ENCODE measurements at places on chromosomes 11 and 22. TPM values are rescaled to one million over a fixed set of nuclear protein-coding genes. Genes with fewer than 3 reads are reported as not detected.

GRCh38 chr11:14882196-14882595, 9.8 kb downstream of the CYP2R1 start:
- DNase-seq = no peak

The FAT3 gene
- total RNA-seq = 1.2 TPM

GRCh38 chr22:41525450-41526225, 18.6 kb downstream of the POLR3H start:
- no peak for DNase-seq

- DNase-seq = no peak
Measured at GRCh38 chr22:31626427-31627150, 35.4 kb downstream of the PISD start.

The NRGN gene
- 21.2 TPM for total RNA-seq

GRCh38 chr11:36492724-36493304, 17.3 kb downstream of the TRAF6 start:
- peak; percentile 62 for DNase-seq

DNA sequence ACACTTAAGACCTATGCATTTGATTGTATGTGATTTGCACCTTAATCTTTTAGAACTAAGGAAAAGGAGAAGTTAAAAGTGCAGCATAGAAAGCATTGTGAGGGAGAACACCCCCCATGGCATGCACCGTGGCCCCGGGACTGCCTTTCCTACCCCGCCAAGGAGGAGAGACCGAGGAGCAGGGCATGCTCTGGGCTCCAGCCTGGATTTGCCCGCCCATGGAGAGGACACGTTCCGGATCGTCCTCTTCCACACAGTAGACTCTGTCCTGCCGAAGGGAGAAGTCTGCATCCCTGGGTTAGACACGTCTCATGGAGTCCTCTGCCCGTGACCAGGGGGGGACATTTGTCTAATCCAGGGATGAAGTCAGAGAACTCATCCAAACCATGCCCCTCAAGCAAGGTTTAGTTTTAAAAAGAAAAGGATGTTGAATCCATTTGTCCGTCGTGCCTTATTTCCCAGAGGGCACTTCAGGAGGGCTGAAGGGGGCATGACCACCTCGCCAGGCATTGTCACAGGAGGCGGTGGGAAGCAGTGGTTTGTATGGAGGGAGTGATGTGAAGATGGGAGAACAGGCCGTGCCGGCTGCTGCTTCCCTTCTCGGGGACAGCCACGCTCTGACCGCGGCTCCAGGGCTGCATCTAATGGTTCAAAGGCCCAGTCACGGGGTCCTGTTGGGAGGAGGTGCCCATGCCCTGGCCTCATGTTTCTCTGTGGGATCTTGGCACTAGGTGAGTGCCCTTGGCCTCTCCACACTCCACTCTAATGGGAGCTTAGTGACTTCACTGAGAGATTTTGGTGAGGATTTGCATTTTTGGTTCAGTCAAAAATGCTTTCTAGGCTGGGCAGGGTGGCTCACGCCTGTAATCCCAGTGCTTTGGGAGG, 66.2 kb upstream of the GAL start:
- no peak for DNase-seq

- peak; percentile 25 for DNase-seq
Measured at GRCh38 chr22:25027959-25028840, 75.7 kb downstream of the KIAA1671 start.

DNA sequence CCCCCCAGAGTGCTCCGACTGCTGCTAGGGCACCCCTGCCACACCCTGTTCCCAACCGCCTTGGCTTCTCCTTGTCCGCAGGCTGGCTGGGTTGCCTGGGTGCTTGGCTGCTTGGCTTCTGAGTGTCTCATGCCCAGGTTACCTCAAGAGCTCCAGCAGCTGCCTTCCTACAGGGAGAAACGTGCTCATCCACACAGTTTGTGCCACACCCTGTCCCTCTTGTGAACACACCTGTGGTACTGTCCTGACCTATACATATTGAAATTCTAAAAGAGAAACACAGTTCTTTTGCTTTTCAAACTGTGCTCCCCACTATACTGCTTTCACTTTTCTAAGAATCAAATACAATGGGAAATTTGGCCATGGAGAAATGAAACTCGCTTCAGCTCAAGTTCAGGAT, 191.4 kb downstream of the DBX1 start:
- no peak for DNase-seq

DNA sequence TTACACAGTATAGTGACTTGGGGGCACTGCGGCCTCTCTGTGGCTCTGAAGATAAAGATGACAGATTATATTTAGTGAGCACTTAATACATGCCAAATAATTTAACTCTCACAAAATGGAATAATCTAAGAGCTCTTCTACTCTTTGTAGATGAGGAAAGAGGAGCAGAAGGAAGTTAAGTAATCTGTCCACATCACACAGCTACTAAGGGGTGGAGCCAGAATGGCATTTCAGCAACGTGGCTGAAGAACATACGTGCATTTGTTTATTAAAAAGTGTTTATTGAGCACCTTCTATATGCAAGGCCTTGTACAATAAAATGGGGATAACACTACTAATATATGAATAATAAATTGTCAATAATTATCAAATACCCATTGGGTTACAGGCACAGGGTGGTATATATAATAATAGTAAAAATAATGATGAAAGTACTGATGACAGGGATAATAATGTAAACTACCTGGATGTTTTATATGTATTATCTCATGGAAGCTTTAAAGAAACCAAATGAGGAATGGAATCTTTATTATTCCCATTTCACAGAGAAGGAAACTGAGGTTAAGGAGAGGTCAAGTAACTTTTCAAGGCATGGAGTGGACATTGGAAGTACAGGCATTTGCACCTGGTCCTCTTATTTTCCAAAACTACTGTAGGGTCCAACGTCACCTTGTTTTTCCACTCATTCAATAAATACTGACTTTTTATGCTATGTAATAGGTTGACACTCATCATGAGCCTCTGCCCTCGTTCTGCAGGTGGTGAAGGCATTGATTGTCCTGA, 38.0 kb upstream of the IL17RA start:
- no peak for DNase-seq

DNA sequence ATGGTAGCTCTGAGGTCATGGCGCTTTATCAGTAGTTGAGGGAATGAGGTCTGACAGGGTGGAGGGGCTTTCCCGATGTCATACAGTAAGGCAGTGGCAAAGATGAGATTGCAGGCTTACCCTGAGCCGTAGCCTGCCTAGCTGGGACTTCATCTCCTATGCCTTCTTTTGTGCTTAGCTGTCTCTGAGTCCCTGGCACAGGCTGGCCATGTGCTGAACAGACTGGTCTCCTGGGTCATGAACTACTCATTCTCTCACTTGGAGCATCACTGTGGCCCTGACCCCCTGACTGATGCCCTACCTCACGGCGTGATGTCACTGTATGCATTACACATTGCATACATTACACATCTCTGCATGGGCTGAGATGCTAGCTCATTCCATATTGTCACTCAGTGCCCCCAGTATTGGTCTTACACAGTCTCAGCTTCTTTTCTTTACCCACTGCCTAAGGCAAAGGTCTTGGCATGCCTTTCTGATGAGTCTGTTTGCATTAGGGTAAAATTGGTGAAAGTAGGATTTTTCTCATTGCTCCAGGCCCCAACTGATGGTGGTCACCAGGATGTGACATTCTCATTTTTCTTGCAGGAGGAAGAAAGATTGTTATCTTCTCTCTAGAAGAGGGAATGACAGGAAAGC, 389.4 kb upstream of the CADM1 start:
- DNase-seq = peak; percentile 95

DNA sequence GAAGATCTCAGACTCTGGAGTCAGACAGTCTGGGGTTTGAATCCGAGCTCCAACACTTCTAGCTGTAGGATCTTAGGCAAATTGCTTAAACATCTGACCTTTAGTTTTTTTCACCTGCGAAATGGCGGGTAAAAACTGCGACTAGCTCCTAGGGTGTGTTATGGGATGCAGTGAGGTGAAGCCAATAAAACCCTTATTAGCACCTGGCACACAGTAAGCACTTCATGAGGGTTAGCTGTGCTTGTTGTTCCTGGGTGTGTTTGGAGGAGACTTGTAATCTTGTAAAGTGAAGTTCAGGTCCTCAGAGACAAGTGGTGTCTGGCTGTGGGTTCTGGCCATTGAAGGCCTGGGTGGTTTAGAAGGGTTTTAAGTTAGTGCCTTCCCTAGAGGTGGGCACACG, 68.9 kb downstream of the ZBTB16 start:
- no peak for DNase-seq

- no peak for DNase-seq
Measured at GRCh38 chr22:27748349-27748748, 53.2 kb downstream of the MN1 start.

The RIMBP3C gene
- total RNA-seq = 1.2 TPM

- DNase-seq = no peak
Measured at GRCh38 chr11:107564877-107565218, 687 bp downstream of the ALKBH8 start.

DNA sequence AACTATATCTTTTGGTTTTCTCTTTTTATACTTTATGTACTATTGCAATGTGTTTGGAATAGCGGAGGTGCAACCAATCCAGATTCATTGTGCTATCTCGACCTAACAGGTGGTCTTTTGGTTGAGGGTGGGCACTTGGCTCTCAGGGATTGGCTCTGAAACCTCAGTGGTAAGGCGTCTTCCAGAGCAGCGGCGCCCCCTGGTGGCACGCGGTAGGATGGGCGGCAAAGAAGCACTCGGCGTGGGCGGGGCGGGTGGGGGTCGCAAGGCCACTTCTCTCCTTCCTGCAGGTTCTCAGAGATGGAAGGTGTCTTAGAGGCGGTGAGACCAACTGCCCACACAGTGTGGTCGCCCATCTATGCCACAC, 19.2 kb upstream of the PLET1 start:
- DNase-seq = peak; percentile 29

The TEX12 gene
- total RNA-seq = not detected

GRCh38 chr11:2177076-2177475, 5.5 kb upstream of the TH start:
- no peak for DNase-seq

DNA sequence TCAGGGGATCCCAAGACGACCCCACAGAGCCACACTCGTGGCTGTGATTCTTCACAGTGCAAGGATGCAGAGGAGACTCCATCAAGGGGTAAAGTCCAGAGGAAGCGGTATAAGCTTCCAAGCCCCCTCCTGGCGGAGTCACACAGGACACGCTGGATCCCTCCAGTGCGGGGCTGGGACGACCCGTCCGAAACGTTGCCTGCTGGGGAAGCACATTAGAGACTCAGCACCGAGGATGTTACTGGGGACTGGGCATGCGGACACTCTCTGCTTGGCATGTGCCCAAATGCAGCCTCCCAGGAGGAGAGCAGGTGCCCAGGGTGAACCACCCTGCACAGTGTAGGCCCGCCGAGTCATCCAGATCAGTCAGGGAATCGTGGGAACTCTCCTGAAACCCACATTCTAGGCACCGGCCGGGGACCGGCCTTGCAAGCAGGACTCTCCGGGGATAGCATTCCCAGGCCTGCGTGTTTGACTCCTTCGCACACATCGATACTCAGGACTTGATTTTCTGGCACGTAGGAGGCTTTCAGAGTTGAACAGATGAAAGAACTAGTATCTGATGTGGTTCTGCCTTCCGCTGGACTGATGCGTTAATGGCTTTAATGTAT, 229.8 kb downstream of the TBC1D22A start:
- no peak for DNase-seq

DNA sequence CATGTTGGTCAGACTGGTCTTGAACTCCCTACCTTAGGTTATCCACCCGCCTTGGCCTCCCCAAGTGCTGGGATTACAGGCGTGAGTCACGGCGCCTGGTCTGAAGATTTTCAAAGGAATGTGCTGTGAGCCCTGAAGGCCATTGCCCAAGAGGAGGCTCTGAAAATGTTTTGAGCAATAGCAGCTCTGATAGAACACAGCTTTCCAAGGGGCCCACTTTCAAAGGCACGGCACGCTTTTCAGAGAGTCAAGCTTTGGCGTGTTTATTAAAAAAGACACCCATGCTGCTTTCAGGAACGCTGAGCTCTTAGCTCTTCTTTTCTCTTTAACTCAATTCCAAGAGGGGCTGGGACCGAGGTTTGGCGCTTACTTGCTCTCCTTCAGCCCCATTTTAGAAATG, 73.8 kb upstream of the CDON start:
- DNase-seq = no peak

The KMT2A gene
- 26.5 TPM for total RNA-seq

DNA sequence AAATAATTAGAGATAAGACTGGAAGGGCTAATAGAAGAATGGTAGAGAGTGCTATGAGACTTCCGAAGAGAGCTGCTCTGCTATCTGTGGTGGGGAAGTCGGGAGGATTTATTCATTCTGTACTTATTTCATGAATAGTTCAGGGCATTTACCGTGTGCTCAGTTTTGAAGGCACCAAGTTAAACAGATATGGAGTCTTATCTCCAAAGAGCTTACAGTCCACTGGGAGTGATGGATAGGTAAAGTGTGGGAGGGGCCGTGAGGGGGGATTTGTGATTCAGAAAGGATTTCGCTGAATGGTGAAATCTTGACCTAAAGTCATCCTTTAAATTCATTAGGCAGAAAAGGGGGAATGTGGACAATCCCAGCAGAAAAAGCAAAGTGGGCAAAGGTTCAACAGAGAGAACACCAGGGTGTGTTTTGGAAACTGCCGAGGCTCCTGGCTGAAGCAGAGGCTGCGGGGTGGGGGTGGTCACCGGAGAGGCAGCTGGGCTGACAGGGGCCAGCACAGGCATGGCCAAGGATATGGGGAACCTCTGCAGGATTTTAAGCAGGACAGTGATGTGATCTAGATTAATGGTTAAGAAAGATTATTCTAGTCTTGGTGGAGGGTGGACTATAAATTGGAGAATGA, 91.2 kb downstream of the UBASH3B start:
- DNase-seq = no peak

The FAM180B gene
- not detected for total RNA-seq

The OR6T1 gene
- total RNA-seq = not detected

DNA sequence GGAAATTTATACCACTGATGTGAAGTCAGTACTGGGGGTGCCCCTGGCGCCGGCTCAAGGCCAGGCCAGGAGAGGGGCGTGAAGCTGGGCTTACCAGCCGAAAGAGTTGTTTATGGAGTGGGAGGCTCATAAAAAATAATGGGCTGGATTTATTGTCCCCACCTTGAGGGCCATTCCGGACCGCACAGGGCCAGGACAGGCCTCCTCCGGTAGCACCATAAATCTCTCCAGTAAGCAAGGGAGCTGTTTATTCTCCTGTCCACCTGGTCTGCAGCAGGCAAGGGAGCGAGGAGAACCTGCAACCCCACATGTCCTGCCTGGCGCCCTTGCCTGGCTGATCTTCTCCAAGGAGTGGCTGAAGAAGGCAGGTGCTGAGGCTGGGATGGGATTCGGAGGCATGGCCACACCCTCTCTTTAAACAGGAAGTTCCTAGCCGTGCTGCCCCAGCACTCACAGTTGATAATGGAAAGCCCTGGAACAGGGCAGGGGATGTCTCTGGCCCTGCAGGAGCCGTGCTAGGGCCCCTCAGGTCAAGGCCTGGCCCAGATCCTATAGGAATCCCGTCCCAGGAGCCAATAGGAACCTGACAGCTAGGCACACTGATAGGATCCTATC, 65.1 kb downstream of the SCUBE1 start:
- DNase-seq = no peak
